ENCODE measurements at places on chromosomes 1 and 21.

DNA sequence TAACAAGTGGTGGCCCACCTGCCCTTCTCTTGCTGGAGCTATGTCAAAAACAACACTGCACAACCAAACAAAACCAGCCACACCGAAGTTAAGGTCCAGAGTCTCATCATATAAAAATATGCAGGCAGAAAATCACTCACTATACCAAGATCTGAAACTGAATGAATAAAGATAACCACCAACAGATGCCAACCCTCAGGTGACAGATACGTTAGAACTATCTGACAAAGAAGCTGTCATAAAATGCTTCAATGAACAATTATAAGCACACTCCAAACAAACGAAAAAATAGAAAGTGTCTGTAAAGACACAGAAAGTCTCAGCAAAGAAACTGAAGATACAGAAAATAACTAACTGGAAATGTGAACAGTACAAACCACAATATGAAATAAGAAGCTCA, 14.0 kb downstream of the ZNF496 start:
- no peak for DNase-seq

GRCh38 chr1:224521904-224522734, 87.5 kb upstream of the WDR26 start:
- no peak for DNase-seq

DNA sequence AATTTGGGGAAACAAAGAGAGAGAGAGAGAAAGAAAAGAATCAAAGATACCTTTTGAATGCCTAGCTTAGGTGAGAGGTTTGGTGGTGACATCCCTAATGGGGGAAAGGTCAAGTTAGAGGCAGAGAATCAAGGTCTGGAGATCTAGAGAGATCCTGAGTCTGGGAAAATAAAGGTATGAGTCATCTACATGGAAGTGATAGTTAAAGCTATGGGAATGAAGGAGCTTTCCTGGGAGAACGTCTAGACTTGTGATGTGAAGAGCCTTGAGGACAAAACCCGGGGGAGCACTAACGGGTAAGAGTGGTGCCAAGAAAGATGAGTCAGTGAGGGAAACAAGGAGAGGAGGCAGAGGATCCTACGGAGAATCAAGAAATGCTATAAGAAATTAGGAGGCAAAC, 110.8 kb upstream of the RUNX1 start:
- DNase-seq = no peak

GRCh38 chr1:55592122-55592521, 377.0 kb upstream of the USP24 start:
- DNase-seq = no peak

- DNase-seq = no peak
Observed at GRCh38 chr1:51344602-51345299, 14.4 kb upstream of the TTC39A start.

GRCh38 chr1:111556325-111557037, 53.0 kb upstream of the ADORA3 start:
- no peak for DNase-seq

DNA sequence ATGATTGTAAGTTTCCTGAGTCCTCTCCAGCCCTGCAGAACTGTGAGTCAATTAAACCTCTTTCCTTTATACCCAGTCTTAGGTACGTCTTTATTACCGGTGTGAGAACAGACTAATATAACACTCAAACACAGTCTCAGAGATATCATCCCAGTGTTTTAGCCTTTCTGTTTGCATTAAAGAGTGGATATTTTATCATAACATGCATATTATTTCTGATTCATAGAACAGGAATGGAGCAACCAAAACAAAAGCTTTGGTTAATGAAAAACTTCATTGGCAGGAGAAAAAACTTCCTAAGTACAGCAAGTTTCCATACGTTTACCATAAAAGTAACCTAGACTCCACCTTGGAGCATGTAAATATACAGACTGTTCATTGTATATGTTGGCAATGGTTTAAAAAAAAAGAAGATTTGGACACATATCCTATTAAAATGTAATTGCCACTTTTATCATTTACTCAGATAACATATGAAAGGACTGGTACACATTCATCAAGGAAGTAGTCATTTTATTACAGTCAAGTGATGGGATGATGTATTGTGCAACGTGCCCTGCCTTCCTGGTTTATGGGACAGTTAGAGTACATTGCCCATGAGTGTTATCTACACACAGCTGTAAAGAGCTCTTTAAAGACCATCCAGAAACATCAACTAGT, 144.8 kb downstream of the ETS2 start:
- DNase-seq = no peak

- no peak for DNase-seq
Observed at GRCh38 chr1:33925586-33925985, 61.7 kb downstream of the HMGB4 start.

GRCh38 chr1:233121947-233122559, 171.6 kb downstream of the NTPCR start:
- DNase-seq = no peak

- peak; percentile 42 for DNase-seq
Observed at GRCh38 chr1:179298952-179299351, 5.4 kb downstream of the SOAT1 start.

DNA sequence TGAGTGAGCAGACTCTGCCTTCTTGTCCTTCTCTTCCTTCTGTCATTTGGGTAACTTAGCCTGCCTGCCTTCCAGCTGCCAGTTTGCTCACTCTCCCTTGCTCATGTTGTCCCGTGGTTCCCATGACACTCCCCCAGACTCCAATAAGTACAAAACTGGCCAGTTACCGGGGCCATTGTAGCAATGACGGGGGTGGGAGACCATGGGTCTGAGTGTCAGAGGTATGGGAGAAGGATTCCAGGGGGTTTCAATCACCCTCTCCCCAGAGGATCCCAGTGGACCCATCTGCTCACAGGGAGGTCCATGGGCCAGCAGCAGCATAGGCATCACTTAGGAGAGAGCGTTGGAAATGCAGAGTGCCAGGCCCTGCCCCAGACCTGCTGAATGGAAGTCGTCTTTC, 51.3 kb downstream of the CAPN9 start:
- no peak for DNase-seq

GRCh38 chr1:224800486-224801119, 128.9 kb upstream of the DNAH14 start:
- DNase-seq = no peak

DNA sequence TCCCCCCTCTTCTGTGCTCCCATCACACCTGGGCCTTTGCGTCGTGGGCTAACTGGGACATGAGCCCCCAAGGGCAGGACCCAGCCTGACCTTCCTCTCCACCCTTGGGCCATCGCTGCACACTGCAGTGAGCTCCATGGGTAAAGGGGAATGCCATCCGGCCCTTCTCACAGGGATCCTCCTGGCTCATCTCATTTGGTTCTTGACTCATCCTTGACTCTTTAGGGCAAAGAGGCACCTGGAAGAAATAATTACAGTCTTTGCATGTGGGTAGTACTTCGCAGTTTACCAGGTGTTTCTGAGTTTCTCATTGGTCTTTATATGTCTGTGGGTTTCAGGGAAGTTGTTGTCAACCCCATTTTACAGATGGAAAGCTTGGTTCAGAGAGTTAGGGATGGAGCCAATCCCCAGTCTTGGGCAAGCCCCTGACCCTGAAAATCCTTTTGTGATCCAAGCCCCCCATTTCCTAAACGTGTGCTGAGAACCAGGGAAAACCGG, 59.3 kb upstream of the ID3 start:
- no peak for DNase-seq

All from activated T-cell treated with anti-CD3 and anti-CD28 coated beads, Interleukin-2, amount 50 U/mL, for 48 hours (primary cell).